Vagina (tissue), 2 donors: ENCODE measurements at places on chromosomes 4 and X.

DNA sequence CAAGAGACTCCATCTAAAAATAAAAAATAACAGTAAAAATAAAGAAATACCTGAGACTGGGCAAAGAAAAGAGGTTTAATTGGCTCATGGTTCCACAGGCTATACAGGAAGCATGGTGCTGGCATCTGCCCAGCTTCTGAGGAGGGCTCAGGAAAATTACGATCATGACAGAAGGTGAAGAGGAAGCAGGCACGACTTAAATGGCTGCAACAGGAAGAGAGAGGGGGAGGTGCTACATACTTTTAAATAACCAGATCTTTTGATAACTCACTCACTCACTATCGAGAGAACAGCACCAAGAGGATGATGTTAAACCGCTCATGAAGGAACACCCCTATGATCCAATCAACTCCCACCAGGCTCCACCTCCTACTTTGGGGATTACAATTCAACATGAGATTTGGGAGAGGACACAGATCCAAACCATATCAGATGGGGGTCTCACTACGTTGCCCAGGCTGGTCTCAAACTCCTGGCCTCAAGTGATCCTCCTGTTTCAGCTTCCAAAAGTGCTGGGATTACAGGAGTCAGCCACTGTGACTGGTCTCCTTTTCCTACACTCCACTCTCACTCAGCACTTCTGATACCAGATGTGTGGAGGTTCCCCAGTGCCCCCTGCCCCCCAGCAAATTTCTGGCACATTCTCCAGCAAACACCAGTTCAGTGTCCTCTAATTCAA, 11.9 kb upstream of the ZNF157 start:
- DNase-seq = no peak

GRCh38 chrX:107723511-107723910, 52.1 kb downstream of the TSC22D3 start:
- DNase-seq = no peak

- DNase-seq = no peak
Observed at GRCh38 chr4:7342223-7343080, 92.3 kb downstream of the PSAPL1 start.

DNA sequence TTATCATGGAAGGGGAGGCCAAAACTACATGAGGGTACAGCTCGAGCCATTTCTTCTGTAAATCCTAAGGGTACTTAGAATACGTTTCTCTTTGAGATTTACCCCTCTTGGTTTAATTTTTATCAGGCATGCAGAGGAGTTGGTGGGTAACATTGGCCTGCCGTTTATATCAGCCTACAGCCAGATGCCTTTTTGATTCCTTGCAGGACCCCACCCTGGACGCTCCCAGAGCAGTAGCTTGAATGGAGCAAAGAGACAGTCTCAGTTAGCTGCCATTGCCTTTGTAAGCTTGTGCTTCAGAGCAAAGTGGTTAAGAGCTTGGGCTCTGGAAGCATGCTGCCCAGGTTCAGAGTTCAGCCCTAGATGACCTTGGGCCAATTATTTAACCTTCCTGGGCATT, 9.0 kb downstream of the DOCK11 start:
- no peak for DNase-seq

DNA sequence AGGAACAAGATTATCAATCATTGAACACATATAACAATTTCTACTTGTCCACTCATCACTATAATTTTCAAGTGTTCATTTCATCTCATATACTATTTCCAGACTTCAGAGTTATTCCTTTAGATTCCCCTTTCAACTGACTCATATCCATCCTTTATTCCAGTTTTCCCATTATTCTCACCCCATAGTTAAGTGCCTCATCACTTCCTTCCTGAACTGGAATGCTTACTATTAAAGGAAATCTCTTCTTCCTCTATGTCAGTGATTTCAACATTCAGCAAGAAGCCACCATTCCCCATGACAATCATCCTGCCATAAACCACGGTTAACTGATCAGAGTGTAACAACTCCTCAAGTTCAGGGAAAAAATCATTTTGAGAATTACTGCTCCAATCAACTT, 198.9 kb downstream of the FBXO8 start:
- no peak for DNase-seq

GRCh38 chrX:8987672-8988250, 46.2 kb downstream of the FAM9B start:
- DNase-seq = no peak

DNA sequence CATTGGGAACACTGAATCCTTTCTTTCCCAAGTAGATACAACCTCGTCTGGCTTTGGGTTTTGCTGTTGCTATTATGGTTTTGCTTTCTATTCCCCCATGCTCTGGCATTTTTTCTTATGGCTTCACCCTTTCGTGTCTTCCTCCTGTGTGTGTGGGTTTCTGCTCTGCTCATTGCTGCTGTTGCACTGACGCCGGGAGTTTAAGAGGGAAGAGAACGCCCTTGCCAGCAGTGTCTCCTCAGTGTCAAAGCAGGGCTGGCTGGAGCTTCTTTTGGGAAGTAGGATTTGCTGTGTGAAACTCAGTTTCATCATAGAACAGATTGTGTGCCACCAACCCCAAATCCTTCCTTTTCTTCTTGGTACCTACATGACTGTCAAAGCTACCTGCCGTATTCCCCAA, 63.7 kb downstream of the CLDN22 start:
- DNase-seq = no peak

GRCh38 chr4:19615086-19615689, 636.5 kb upstream of the SLIT2 start:
- DNase-seq = no peak

- DNase-seq = no peak
Observed at GRCh38 chr4:118682928-118683327, 2.3 kb upstream of the METTL14 start.

- no peak for DNase-seq
Observed at GRCh38 chr4:165319030-165319429, 8.4 kb upstream of the MSMO1 start.

GRCh38 chr4:36285784-36286480, 4.5 kb downstream of the DTHD1 start:
- no peak for DNase-seq

- DNase-seq = no peak
Observed at GRCh38 chrX:80876877-80877276, 67.2 kb upstream of the BRWD3 start.

- DNase-seq = no peak
Observed at GRCh38 chr4:128155874-128156456, 94.9 kb downstream of the LARP1B start.

DNA sequence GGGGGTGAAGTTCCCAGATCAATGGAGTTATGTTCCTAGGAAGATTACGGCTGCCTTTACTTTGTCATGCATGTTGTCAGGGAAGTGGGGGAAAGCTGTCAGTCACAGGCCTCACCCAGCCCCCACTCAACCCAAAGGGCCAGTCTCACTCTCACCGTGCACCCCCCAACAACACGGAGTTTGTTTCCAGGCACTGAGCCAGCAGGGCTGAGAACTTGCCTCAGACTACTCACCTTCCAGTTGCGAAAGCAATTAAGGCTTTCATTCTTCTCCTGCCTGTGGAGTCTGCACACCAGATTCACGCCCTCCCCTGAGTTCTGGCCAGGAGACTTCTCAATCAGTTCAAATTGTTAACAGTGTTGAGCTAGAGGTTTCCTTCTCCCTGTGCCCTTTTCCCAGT, 114.3 kb downstream of the SH3BGRL start:
- no peak for DNase-seq

DNA sequence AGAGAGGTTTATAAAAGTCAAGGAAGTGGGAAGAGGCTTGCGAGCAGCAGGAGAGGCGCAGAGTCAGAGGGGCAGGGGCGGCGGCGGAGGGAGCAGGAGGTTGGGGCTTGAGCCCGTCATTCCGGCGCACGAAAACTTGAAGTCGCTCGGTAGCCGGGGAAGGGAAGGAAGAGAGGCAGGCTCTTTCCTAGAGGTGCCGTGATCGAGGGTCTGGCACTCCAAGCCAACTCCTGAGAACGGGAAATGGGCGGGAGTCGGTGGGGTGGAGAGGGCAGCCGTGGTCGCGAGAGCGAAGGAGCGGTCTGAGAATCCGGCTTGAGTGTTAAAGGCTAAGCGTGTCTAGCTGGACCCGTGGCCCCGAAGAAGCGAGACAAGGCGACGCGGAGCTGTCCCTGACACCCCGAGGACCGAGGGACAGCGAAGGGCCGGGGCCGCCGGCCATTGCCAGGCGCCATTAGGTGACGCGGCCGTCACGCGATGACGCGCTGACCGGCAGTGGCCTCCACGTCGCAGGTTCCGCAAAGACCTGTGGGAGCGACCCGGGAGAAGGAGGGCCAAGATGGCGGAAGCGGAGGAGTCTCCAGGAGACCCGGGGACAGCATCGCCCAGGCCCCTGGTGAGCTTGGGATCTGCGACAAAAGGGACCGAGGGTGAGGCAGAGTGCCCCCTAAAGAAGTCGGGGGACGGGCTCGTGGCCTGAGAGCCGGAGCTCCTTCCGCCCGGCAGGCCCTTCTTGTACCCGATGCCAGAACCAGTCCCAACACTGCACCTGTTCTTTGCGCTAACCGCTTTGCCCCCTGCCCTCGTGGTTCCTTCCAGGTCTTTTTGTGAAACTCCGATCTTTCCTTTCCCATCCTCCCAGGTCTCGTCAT, at the start of gene YIPF6:
TSS of gene YIPF6 (plus strand) at position 544 of the 872 bp plus-strand sequence. CDS start at position 560, 16 bp downstream.
- peak; percentile 87 for DNase-seq

DNA sequence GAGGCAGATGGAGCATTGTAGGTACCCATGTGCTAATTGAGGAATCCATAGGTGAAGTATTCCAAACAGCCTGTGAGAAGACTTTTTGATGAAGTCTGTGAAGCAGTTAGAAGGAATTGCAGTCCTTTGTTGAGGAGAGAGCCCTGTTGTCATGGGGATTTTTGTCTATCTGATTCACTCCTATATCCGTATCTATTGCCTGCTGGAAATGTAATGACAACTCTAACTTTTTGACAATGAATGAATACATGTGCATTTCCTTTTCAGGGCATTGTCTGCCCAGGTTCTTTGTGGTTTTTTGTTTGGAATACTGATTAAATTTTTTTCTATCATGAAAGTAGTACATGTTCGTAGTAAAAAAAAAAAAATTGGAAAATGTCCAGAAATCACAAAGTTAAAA, 31.1 kb downstream of the STK32B start:
- no peak for DNase-seq

- DNase-seq = no peak
Observed at GRCh38 chr4:20259707-20260106, 8.0 kb downstream of the SLIT2 start.

DNA sequence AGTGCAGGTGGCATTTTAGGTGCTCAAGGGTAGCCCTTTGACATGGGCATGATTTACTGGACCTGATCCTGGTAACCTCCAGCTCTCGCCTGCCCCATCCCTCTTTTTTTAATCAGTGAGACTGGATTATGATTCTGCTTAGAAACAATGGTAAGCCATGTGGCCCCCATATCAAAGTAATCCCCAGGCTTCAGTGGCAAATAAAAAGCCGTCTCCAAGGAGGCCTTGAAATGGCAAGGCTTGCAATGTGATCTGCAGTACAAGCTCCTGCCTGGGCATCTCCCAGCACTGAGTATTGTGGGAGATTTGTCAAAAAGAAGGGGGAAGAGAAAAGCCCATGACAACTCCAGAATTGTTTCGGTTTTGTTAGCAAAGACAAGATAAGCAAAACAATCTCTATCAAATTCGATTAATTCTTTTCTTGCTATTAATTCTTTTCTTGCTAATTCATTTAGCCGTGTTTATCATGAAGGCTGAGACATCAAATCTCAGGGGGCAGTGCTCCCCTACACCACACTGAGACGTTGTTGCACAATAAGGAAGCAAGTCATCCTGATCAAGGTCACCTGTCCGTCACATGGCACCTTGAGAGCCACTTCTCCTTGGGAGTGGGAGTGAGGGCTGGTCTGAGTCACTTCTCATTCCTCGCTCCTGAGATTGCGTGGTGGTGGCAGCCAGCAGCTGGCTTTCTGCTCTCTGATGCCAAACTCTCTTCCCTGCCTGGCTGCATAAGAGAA, 312.7 kb upstream of the GATB start:
- no peak for DNase-seq

DNA sequence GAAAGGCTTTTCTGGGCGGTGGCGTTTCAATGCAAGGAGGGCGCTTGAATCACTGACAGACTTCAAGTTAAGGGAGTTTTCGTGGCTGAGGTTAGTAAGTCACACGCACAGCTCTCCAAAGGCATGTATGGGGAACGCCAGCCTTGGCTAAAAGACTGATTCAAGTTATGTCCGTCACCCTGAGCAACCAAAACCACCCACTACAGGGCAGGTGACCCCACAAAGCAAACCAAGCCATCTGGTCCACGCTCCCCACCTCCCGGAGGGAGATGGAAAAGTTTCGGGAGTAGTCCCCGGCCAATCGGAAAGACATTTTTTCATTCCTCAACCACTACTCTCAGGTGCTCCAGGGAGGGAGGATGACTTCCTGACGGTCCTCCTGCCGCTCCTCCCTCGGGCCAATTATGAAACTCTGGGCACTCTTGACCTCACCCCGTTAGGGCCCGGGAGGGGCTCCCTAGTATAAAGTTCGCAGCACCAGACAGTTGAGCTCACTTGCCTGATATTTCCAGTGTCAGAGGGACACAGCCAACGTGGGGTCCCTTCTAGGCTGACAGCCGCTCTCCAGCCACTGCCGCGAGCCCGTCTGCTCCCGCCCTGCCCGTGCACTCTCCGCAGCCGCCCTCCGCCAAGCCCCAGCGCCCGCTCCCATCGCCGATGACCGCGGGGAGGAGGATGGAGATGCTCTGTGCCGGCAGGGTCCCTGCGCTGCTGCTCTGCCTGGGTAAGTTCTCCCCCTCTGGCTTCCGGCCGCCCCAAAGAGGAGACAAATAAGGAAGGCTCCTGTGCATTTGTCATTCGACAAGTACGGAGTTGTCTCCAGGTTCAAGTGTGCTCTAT, at the start of gene EREG:
TSS of gene EREG (plus strand) at position 494 of the 840 bp plus-strand sequence. CDS start at position 658, 164 bp downstream.
- DNase-seq = no peak
